ENCODE measurements at places on chromosomes 1 and 21. TPM values are rescaled to one million over a fixed set of nuclear protein-coding genes. Genes with fewer than 3 reads are reported as not detected.
A peak's percentile ranks its signal among the peaks of the same experiment; 100 is the strongest.

GRCh38 chr1:5368201-5368600 is 624.0 kb downstream of the NPHP4 start:
- no peak for DNase-seq
- H3K27me3 ChIP-seq, result no peaks in the 10 kb centered on the region
- H3K4me3 ChIP-seq, result no peak overlapping the region
- no peaks in the 10 kb centered on the region for H3K36me3 ChIP-seq
- H3K27ac ChIP-seq, result no peak overlapping the region
- no peaks in the 10 kb centered on the region for H3K4me1 ChIP-seq

- H3K27me3 ChIP-seq, result peaks cover 8% of the 10 kb centered on the region
- H3K36me3 ChIP-seq, result no peaks in the 10 kb centered on the region
- H3K4me1 ChIP-seq, result no peaks in the 10 kb centered on the region
- no peak overlapping the region for H3K4me3 ChIP-seq
Observed at GRCh38 chr1:92461364-92462097, 25.2 kb downstream of the GFI1 start.

GRCh38 chr1:174051956-174052355 is 29.8 kb upstream of the RC3H1 start:
- no peaks in the 10 kb centered on the region for H3K27me3 ChIP-seq
- no peak for DNase-seq
- peaks cover 4% of the 10 kb centered on the region for H3K4me1 ChIP-seq
- H3K27ac ChIP-seq, result no peak overlapping the region

DNA sequence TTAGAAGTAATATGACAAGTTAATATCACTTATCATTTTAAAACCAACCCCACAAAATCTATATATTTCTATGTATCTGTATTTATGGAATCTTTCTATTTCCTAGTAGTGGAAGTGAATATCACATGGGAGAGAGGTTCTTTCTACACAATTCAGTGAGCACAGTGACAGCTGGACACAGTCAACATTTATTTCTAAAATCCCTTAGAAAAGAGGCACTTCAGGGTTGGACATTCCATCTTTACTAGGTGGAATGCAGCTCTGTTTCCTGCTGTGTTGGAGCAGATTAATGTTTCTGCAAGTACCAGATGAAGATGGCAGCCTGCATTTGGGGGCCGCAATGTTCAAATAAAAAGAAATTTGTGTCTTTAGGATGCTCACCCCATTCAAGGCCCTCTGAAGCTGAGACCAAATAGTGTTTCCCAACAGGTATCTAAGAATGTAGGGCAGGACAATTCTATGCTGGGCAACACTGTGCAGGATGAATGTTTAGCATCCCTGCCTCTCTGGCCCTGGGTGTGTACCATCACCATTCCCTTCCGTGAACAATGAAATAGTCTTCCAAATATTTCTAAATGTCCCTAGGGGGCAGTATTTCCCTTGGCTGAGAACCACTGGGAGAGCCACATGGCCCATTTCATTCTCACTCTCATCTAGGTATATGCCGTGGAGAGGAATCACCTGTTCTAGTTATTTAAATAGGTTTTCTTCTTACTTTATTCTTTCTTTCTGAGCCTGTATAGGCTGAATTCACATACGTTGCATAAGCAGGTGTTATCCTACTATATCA is 394.8 kb downstream of the PRDM2 start:
- H3K27me3 ChIP-seq, result peaks cover 3% of the 10 kb centered on the region
- no peaks in the 10 kb centered on the region for H3K4me1 ChIP-seq
- no peak overlapping the region for H3K27ac ChIP-seq

DNA sequence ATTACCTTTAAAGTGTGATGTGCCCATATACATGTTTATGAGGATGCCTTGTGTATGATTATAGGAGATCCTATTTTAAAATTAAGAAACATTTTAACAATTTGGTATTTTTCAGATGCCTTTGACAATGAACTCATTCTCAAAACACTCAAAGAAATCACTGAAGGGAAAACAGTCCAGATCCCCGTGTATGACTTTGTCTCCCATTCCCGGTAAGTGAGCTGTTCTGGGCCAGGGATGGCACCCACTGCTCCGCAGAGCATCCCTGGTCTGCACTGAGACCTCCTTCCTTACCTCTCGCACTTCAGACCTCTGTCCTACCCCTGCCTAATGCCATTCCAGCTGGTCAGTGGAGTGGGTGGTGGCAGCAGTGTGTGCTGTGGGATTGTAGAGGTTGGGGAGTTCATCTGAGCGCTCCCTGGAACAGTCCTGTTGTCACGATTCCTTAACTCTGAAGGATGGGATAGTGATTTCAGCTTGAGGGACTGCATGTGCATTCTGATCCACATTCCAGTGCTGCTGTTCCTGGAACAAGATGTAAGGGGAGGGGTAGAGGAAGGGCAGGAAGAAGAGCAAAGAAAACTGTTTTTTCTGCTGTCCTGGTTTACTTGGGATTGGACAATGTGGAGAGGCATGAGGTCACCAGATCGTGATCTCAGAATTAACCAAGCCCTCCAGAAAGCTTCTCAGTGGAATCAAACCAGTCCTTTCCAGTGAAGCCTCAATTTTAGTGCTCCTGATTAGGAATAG is 63.9 kb downstream of the UCK2 start:
- no peak for DNase-seq
- H3K4me3 ChIP-seq, result no peak overlapping the region
- peak overlapping the region; percentile 95 for H3K27ac ChIP-seq
- H3K4me1 ChIP-seq, result peaks cover 64% of the 10 kb centered on the region
- H3K36me3 ChIP-seq, result peaks cover 14% of the 10 kb centered on the region

DNA sequence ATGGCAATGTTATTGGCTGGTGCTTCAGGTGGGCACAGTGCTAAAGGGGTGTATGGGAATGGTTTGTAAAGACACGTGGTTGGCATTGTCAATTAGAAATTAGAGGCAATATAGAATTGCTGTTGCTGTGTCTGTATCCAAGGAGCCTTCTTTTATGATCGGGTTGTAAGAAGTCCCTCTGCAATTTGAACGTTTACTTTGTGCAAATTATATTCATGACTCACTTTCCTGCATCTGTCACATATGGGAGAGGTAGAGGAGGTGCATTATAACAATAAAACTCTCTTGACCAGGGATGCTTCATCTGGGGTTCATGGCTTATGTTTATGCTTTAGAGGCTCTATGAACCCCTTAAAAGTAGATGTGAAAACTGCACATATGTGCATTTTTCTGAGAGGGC is 130.4 kb upstream of the DNAH14 start:
- no peaks in the 10 kb centered on the region for H3K36me3 ChIP-seq
- no peak overlapping the region for H3K27ac ChIP-seq
- H3K4me3 ChIP-seq, result no peak overlapping the region

- H3K27me3 ChIP-seq, result peaks cover 5% of the 10 kb centered on the region
- H3K36me3 ChIP-seq, result no peaks in the 10 kb centered on the region
- H3K27ac ChIP-seq, result no peak overlapping the region
- H3K4me1 ChIP-seq, result peaks cover 12% of the 10 kb centered on the region
- no peak for DNase-seq
Observed at GRCh38 chr1:47662068-47662467, 224.2 kb downstream of the FOXD2 start.

- no peak overlapping the region for H3K27ac ChIP-seq
- H3K4me3 ChIP-seq, result no peak overlapping the region
- DNase-seq, result no peak
Observed at GRCh38 chr1:43870306-43870705, 63.3 kb upstream of the ARTN start.

GRCh38 chr1:158149577-158150269 is 31.0 kb upstream of the CD1D start:
- H3K27me3 ChIP-seq, result peaks cover 17% of the 10 kb centered on the region
- peaks cover 37% of the 10 kb centered on the region for H3K4me1 ChIP-seq
- H3K27ac ChIP-seq, result peak overlapping the region; percentile 57
- DNase-seq, result peak; percentile 96
- H3K36me3 ChIP-seq, result no peaks in the 10 kb centered on the region

DNA sequence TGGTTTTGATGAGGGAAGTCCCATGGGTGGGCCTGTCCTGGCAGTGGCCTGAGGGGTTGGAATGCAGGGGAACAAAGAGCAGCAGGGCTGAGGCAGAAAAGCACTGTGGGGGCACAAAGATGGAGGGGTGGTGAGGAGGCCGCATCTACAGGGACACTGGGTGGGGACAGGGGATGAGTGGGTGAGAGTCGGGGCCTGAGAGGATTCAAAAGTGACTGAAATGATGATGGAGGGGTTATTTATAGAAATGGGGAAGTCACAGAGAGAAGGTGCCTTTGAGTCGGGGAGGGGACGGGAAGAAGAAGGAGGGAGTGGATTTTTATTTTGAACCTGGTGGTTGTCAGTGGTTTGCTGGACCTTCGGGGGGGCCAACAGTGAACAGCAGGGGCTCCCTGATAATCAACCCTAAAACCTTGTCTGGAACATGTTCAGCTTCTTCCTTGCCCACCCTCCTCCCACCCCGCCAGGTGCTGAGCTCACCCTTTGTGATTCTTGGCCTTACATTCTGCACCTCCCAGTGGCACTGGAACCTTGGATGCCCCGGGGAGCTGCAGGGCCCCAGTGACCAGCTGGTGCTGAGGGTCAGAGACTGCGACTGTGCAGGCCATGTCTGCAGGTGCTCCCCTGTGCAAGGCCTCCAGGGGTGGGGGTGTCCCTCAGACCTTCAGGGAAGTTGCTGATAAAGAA is 42.9 kb downstream of the IER5 start:
- H3K27ac ChIP-seq, result no peak overlapping the region
- H3K4me1 ChIP-seq, result peaks cover 52% of the 10 kb centered on the region
- no peak overlapping the region for H3K4me3 ChIP-seq

DNA sequence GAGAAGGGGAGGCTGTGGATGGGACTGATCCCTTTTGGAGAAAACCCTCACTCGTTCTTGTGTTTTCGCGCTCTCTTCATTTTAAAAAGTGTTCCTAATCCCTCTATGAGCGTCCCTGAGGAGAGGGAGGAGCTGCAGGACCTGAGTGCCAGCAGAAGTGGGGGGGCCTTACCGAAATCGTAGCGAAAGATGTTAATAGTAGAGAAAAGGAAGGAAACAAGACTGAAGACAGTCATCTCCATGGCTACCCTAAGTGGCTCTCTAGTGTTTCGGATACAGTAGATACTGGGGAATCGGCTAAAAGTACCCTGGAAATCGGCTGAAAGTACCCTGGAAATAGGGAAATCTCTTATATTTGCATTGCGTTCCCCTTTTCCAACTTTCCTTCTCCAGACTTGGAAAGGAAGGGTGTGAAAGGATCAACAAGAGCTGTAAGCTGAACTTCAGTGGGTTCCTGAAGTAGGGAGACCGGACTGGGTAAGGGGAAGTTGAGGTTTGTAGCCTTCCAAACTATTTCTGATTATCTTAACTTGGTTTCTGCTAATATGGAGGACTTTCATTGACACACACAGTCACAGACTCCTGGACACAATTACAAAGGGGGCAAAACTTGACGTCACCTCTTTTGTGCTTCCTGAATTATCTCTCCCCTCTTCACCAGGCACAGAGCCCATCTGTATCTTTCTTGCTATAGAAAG is 486 bp upstream of the DSTYK start:
- H3K27ac ChIP-seq, result peak overlapping the region; percentile 95
- peaks cover 6% of the 10 kb centered on the region for H3K27me3 ChIP-seq
- H3K36me3 ChIP-seq, result no peaks in the 10 kb centered on the region
- peaks cover 14% of the 10 kb centered on the region for H3K4me1 ChIP-seq
- no peak for DNase-seq

DNA sequence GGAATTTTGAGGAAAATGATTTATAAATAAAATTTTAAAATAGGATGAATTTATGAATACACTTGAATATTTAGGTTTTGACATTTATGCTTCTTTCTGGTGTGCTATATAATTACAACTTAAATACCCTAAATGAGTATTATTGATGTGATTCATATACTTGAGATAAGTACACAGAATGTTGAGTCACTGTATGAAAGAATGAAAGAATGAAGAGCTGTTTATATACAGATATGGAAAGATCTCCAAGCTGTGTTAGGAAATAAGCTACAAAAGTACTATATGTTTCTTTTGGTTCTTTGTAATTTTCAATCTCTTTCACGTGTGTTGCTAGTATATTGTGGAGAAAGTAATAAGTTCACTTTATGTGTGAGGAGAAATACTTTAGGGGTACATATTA is 147.2 kb downstream of the RASAL2 start:
- no peaks in the 10 kb centered on the region for H3K27me3 ChIP-seq
- H3K36me3 ChIP-seq, result no peaks in the 10 kb centered on the region
- DNase-seq, result no peak
- H3K4me1 ChIP-seq, result peaks cover 52% of the 10 kb centered on the region

- peak overlapping the region; percentile 57 for H3K4me3 ChIP-seq
- H3K27ac ChIP-seq, result no peak overlapping the region
- H3K36me3 ChIP-seq, result no peaks in the 10 kb centered on the region
- H3K27me3 ChIP-seq, result peaks cover 31% of the 10 kb centered on the region
- no peak for DNase-seq
- peaks cover 5% of the 10 kb centered on the region for H3K4me1 ChIP-seq
Observed at GRCh38 chr1:216221260-216221700, 202.0 kb downstream of the USH2A start.

DNA sequence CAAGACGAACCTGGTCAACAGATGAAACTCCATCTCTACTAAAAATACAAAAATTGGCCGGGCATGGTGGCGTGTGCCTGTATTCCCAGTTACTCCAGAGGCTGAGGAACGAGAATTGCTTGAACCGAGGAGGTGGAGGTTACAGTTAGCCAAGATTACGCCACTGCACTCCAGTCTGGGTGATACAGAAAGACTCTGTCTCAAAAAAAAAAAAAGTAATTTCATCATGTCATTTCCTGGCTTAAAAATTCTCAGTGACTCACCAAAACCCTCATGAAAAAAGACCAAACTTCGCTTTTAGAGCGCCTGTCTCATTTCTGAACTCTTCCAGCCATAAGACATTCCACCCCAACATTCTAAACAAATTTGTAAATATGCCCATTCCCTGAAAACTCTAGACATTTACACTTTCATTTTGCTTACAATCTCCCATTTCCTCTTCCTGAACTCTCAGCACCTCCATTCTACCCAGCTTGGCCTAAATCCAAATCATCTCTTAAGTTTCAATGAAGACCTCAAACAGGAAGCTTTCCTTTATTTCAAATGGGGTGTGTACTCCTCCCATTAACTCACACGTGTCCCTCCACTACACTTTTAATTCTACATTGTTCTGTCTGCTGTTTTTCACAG is 50.5 kb upstream of the PRRC2C start:
- H3K27ac ChIP-seq, result peak overlapping the region; percentile 91
- H3K4me3 ChIP-seq, result peak overlapping the region; percentile 46
- H3K27me3 ChIP-seq, result no peaks in the 10 kb centered on the region
- no peaks in the 10 kb centered on the region for H3K36me3 ChIP-seq

- H3K36me3 ChIP-seq, result no peaks in the 10 kb centered on the region
- H3K27ac ChIP-seq, result no peak overlapping the region
- no peaks in the 10 kb centered on the region for H3K27me3 ChIP-seq
- no peak overlapping the region for H3K4me3 ChIP-seq
- no peak for DNase-seq
Observed at GRCh38 chr1:108862017-108862610, 5.2 kb upstream of the AKNAD1 start.

- H3K27me3 ChIP-seq, result no peaks in the 10 kb centered on the region
- peaks cover 18% of the 10 kb centered on the region for H3K4me1 ChIP-seq
- H3K36me3 ChIP-seq, result no peaks in the 10 kb centered on the region
- H3K27ac ChIP-seq, result no peak overlapping the region
- H3K4me3 ChIP-seq, result no peak overlapping the region
Observed at GRCh38 chr1:91818713-91818975, 67.3 kb downstream of the TGFBR3 start.

TSPEAR gene
- 0.15 TPM for total RNA-seq

AMY1A gene
- total RNA-seq, result not detected

SV2A gene
- total RNA-seq, result 15.3 TPM

CENPF gene
- 19.8 TPM for total RNA-seq

SPRR2A gene
- total RNA-seq, result not detected

KLHDC7A gene
- not detected for total RNA-seq

SLAMF1 gene
- not detected for total RNA-seq

AXDND1 gene
- total RNA-seq, result 0.20 TPM

C4BPB gene
- total RNA-seq, result not detected

RUNX1 gene
- 39.7 TPM for total RNA-seq

Data from chondrocyte (in vitro differentiated cells).